ENCODE measurements at places on chromosomes 5 and 9.

DNA sequence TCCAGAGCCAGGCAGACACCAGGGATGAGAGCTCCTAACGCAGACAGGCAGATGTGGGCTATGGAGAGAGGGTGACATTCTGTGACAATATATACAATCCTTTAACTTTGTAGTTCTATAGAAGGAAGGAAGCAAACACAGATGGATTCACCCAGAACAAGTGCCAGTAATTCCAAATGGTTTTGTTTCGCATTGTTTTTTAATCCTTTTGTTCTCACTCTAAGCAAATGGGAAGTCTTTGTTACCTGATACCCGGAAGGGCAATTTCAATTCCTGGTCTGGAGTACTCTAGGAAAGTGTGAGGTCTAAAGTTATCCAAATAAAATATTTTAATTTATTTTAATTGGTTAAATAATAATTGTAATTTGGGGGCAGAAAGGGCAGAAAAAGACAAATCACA, 2.5 kb downstream of the FRMD3 start:
- no peak for DNase-seq

- DNase-seq, result no peak
Measured at GRCh38 chr9:88418025-88418424, 29.8 kb downstream of the SPIN1 start.

GRCh38 chr5:128765448-128766061, 199.7 kb upstream of the SLC27A6 start:
- DNase-seq, result no peak

- DNase-seq, result no peak
Measured at GRCh38 chr9:130328349-130328801, 62.8 kb downstream of the HMCN2 start.

- no peak for DNase-seq
Measured at GRCh38 chr5:97919719-97920118, 736.7 kb upstream of the RIOK2 start.

DNA sequence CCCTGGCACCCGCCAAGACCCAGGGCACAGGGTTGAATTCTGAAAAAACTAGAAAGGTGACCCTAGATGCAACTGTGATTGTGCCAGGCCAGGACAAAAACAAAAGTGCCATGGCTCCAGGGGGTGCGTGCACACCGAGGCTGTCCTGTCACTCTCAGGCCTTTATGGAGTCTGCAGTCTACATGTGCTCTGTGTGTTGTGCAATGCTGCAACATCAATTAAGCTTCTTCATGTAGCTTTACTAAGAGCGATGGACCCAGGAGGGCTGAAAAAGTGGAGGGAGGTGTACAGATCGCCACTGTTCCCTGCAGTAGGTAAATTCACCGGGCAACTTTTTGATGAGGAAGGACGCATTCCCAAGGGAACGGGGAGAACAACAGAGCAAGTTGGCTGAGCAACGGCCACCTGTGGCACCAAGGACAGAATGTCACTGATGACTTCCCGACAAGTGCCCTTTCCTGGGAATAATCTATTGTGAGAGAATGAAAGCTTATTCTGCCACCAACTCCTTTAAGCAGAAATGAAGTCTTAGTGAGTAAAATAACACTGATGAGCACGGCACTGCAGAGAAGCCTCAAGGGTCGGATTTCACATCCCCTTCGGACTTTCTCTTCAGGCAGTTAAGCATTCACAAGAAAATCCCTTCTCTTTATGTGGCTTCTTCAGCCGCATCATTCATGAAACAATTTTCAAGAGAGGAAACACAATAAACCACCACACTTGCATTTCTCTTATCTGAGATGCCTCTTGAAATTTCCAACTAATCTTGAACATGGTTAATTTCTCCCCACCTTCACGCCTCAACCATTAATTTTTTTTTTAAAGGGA, 149.6 kb downstream of the DROSHA start:
- no peak for DNase-seq

DNA sequence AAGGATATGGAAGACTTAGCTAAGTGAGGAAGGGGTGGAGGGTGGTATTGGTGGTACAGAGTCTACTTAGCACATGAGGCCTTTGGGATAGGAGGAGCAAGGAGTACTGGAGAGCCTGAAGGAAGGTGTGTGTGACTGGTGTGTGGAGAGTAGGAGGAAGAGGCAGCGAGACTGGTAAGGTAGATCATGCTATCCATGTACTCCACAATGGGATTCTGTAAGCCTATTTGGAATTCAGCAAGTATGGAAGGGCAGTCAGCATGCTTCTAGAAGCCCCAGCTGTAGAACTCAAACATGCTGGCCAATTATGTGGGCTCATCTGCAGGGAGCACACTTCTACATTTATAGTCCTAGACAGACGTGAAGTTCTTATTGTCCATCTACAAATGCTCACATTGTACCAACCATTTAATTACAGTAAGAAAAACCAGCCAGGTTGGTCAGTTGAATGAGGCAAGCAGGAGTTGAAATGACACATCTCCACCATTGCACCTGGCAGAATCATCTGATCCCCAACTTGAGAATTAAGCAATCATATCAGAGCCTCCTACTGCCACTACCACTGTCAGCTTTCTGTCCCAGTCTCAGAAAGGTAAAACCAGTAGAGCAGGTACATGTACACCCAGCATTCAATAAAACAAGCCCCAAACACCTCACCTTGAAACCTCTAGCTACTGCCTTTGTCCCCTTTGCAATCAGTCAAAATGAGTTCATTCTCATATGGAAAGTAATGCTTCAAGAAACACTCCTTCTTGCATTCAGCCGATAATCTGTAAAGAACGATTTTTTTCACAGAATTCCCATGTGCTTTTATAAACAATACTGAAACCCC, 60.9 kb upstream of the GLRX start:
- no peak for DNase-seq

DNA sequence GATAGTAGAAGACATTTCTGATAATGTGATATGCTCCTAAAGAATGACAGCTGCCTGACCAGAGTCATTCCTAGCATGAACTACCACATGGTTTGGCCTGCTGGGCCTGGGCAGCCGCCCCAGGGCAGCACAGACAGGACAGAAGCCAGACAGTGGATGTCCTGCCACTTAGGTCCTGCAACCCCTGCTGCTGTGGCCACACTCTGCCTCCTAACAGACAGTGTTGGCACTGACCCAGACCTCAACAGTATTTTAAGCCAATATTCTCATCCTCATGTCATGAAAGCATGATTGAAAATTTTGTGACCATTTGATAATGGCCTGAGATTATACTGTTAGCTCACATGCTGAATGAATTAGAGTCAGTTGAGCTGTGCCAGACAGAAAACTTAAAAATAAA, 15.8 kb downstream of the CENPP start:
- DNase-seq, result no peak

DNA sequence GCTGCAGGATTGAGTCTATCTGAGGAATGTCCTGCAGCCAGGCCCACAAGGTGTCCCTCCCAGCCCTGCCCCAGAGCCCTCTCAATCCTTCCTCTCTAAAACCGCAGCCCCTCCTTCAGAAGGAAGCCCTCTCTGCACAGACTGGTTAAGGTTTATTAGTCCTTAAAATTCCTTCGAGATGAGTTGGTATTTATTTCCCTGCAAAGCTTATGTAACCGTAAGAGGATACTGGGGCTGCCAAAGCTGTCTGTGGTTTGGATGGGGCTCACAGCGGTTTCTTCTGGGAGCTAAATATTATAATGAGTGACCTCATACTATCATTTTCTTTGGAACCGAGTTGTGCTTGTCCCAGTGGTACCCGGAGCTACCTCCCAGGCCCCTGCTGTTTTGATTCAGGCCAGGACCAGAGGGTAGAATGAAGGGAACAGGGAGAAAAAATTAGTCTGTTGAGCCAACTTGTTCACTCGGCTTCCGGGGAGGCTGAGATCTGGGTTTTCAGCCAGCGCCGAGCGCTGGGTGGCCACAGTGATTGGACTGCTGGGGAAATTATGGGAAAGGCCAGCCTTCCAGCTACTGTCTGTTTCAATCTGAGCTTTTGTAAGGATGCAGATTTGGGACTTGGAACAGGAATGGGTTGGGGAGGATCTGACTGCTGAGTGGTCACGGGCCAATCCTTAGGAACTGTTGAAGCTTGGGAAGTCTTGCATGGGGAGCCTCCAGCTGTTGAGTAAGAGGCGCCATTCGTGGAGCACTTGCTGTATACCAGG, 107.5 kb downstream of the NDFIP1 start:
- DNase-seq, result no peak

DNA sequence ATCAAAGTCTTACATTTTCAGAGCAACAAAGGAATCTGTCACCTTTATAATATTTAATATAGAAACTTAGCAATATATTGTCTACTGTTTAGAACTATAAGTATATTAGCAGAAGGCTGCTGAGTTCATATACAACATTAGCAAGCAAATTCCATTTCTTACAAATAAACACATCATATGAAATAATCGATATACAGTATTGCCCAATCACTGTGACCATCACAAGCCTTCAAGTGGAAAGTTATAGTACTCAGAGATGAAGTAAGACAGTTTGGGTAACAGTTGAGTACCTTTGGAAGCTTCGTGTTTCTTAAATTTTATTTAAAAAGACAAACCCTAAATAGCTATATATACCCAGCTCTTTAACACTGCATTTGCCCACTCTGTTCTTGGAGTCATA, 135.2 kb upstream of the IRX1 start:
- no peak for DNase-seq

DNA sequence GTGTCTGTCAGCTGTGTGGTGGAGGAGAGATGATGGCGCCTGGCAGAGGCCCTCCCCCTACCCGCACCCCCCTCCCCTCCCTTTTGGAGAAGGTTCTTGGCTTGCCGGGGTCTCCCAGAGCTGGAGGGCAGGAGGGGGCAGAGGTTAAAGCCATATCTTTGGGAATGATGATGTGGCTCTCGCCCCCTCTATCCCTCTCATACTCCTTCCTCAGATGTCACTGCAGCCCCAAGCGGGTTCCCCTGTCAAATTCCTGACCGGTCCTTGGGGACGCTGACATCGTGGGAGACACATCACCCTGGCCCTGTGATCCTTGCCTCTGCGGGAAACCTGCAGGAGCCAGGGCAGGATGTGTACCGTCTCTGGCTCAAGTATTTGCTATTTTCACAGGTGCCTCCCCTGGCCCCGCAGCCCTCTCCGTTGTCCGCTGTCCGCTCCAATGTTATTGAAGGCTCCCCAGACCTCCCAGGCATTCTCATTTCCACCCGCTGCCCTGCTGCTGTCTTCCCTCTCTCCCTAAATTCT, 109.5 kb downstream of the FOXD1 start:
- no peak for DNase-seq

DNA sequence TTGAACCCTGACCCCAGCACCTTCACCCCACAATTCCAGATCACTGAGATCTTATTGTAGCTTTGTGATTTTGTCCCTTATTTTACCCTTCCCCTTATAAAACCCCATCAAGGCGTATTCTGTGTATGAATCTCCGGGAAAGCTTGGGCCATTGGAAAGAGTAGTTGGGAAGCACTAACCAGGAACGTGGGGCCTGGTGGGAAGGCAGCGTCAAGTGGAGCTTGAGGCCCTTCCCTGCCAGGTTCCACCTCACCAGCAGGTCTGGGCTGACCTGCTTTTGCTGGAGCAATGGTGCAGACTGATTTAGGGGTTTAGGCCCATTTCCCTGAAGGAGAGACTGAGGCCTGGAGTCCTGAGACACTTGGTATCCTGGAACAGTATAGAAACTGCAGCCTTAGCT, 9.3 kb downstream of the PHF2 start:
- no peak for DNase-seq

- DNase-seq, result no peak
Measured at GRCh38 chr9:34230556-34230955, 51.7 kb downstream of the UBAP1 start.

DNA sequence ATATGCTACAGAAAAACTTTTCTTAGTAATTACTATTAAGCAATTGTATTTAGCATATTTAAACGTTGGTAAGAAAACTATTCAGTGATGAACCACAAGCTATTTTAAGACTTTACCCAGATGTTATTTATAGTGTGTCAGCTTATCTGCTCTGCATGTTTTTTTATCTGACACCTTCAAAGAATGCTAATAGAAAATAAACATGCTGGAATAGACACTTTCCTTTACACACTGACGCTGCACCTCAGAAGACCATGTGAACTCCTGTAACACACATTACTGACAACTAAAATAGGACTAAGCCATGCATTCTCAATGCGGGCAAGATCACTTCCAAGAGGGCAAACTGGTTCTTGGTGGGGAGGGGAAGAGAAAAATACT, 38.3 kb downstream of the FNIP1 start:
- no peak for DNase-seq

DNA sequence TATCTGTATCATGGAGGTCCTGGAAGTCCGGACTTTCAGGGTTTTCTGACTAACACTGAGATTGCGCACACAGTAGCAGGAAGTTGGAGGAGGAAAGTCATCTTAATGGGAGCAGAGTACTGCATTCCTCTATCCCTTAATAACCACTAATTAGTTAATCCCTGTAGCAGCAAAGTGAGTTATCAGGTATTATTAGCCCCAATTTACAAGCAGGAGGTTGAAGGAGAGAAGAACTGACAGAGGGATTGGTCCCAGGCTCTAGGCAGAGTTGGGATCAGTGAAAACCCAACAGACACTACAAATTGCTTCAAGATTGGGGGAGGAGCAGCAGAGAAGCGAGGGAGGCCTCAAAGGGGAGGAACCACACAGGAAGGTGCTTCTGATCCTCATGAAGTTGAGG, 74.5 kb upstream of the XPA start:
- no peak for DNase-seq

GRCh38 chr5:135076051-135076491, 42.0 kb upstream of the PITX1 start:
- no peak for DNase-seq

DNA sequence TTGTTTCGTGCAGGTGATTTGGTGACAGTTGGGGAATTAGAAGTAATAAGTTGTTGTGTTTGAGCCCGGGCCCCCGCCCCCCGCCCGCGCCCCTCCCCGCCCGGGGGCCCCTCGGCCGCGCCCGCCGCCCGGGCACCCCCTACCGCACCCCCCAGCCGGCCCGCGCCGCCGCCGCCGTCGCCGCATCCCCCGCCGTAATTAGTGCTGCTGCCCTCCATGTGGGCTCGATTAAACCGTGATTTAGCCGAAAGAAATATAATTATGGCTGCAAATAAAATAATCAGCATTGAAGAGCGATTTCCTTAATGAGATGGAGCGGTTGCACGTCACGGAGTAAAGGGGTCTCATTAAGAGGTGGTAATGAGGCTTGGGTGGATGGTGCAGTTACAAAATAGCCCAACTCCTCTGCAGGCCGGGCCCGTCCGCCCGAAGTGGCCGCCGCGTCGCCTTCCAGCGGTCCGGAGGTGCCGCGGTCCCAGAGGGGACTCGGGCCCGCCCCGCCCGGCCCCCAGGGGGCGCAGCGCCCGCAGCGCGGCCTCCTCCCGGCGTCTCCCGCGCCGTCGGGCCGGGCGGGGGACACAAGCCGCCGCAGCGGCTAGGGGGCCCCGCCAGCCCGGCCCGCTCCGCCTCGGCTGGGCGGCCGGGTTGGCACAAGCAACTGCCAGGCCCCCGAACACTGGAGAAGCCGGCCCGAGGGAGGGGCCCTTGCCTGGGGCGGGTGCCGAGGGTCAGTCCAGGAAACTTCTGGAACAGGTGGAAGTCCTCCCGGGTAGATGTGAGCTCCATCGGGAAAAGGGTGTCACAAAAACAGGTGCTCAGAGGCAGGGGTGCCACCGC, 6.9 kb upstream of the OTP start:
- no peak for DNase-seq

DNA sequence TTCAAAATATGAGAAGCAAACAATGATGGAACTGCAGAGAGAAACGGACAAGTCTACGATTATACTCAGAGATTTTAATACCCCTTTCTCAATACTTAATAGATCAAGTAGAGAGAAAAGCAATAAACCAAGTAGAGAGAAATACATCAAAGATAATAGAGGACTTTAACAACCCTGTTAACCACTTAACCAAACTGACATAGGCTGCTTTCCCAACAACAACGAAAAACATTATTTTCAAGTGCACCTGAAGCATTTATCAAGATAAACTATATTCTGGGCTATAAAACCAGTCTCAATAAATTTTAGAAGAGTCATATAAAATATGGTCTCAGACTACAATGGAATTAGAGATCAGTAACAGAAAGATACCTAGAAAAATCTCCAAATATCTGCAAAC, 67.4 kb downstream of the GNAQ start:
- no peak for DNase-seq

Measured in naive thymus-derived CD8-positive, alpha-beta T cell (primary cell).